Liver (tissue), 10 donors: ENCODE measurements at places on chromosomes 7 and 10.

DNA sequence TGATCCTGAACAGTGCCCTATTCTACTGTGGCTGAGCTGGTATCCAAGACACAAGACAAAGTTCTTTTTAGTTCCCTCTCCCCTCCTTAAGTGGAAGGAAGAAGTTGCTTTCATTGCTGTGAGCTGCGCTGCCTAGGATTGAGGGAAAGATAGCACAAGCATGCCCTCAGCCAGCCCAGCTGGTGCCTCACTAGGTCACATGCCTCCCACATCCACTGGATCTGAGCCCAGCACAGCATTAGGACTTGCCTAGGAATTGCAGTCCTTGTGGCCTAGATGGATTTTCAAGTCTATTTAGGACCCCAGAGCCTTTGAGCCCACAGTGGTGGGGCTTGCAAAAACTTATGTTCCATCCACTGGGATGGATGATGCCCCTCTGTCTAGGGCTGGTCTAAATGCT is 214.2 kb downstream of the ZNF248 start:
- no peak for DNase-seq

DNA sequence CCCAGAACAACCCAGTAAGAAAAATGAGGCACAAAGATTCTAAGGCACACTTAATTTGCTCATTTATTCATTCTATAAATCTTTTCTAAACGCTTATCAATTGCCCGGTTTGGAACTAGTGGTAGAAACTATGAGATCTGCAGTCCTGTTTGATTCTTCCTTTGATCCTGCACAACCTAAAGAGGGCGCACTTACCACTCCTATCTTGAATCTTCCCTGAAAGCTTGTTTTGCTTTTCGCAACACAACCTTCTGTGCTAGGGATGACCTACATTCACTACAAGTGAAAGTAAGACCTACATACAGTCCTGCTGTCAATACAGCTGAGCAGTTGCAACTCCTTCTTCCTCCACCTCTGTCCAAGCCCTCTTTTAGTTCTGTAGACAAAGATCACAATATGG is 12.6 kb upstream of the ARL4A start:
- no peak for DNase-seq

GRCh38 chr10:101244321-101245050 is 15.2 kb upstream of the LBX1 start:
- DNase-seq, result no peak

- no peak for DNase-seq
Measured at GRCh38 chr7:138753150-138753518, 44.7 kb upstream of the TMEM213 start.

DNA sequence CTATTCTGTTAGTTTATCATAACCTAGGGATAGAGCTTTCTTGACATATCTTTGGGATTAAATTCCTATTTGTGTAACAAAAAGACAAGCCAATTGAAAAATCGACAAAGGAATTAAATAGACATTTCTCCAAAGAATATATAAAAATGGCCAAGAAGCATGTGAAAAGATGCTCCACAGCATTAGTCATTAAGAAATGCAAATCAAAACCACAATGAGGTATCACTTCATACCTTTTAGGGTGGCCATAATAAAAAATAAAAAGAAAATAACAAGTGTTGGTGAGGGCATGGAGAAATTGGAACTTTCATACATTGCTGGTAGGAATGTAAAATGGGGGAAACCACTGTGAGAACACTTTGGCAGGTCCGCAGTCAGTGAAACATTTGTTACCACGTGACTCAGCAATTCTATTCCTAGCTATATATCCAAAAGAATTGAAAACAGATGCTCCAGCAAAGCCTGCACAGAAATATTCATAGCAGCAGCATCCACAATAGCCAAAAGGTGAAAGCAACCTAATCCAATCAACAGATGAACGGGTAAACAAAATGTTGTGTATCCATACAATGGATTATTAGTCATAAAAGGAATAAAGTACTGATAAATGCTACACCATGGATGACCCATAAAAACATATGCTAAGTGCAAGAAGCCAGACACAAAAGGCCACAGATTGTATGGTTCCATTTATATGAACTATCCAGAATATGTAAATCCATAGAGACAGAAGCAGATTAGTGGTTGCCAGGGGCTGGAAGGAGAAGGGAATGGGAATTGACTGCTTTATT is 20.5 kb downstream of the SPAG6 start:
- DNase-seq, result no peak

DNA sequence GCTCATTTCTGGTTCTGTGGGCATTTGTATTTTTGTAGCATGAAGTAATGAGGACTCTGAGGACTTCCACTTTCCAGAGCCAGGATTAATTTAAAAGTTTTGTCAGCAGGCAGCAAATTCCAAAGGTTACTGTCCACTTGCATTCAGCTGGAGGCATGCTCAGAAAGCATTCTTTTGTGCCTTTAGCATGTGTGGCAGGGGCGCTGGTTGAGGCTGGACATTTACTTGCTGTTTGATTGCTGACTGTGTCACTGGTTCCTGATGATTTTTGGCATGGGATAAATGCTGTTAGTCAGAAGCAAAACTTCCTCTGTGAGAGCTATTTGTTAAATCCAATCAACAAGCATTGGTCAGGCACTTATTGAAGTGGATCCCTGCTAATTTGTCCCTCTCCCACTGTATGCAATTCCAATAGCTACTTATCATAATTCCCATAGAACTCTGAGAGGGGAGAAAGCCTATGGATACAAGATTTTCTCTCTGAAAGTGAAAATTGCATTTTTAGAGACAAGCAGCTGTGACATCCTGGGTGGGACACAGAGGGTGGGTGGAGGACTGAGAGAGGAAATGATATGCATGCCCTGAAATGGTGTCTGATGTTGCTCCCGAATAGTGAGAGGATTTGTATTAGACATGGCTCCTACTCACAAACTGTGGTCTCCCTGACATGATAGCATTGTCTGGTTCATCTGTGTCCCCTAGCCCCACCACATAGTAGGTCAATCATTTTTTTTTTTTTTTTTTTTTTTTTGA is 161.2 kb upstream of the WDR11 start:
- DNase-seq, result no peak

- DNase-seq, result no peak
Measured at GRCh38 chr7:123502201-123502600, 32.2 kb downstream of the IQUB start.

DNA sequence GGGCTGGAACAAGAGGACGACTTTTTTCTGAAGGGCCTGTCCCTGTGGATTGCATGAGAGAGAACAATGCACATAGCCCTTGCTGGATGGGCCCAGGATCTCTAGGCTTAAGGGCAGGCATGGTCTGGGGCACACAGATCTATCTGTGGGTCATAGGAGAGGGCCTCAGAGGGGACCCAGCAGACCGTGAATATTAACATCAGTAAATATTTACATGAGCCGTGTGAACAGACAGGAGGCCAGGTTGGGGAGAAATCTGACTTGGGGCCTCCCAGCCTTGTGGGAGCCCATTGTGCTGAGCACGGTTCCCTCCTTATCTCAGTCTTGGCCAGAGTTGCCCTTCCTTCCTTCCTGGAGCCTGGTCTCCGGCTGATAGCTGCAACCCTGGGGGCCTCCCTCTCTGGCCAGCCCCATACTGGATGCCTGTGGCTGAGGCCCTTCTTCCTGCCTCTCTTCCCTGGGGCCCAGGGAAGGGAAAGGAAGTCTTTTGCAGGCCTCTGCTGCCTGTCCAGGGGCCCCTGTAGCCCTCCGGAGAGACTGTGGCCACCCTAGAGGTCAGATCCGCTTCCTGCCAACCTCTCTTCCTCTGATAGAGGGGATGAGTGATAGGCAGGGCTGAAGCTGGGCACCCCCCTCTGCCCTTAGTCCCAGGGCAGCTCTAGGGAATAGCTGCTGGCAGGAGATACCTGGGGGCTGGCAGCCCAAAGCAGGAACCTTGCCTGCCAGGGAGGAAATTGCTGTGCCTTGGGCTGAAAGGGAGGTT is 44.5 kb upstream of the TRIM8 start:
- DNase-seq, result peak; percentile 75

GRCh38 chr10:59448616-59449015 is 86.3 kb upstream of the FAM13C start:
- DNase-seq, result no peak

GRCh38 chr7:99615989-99616358 is 772 bp upstream of the ZSCAN25 start:
- DNase-seq, result no peak

DNA sequence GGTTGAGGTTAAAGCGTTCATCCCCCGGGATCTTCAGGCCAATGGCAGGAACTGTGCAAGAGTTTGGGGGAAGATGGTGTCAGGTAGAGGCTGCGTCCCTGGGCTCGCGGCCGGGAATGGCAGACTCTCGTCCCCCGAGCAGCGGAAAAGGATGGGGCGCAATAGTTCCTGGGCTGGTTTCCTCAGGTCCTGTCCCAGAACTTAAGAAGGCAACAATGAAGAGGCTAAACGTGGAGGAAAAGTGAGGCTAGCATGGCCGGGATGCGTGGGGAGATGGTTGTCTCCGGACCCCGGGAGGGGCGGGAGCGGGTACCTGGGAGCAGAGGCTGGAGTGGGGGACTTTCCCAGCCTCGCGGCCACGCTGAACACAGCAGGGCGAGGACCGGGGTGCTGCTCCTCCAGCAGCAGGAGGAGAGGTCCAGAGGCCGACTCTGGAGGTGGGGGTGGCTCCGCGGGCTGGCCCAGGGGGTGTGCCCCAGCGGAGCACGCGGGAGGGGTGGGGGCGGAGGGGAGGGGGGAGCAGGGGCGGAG is 882 bp downstream of the IRF5 start:
- DNase-seq, result peak; percentile 32

DNA sequence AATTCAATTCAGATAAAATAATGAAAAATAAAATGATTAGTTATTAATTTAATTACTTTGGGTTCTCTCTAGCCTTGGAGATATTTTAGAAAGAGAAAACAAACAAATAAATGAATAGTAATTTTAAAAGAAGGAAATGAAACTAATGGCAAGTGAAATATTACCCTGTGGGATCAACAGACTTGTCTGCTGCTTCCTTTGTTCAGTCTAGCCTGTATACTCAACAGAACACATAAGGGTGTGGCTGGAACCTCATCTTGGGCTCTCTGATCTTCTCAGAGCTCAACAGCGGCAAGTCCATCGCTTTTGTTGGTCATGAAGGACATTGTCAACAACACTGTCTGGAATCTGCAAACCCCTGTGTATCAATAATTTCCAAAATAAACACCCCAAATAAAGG is 904.9 kb downstream of the IPMK start:
- DNase-seq, result no peak

DNA sequence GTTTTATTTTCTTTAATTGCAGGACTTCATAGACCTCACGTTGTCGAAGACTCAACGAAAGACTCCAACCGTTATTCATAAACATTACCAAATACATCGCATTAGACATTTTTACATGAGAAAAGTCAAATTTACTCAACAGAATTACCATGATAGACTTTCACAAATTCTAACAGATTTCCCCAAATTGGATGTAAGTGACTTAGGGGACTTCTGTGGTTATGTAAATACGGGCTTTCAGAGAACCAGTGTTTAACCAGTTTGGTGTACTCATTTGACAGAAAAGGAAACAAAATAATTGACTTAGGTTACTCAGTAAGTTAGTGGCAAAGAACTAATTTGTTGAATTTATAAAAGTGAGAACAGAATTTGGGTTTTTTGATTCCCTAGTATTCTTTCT is 4.2 kb downstream of the GTPBP4 start:
- no peak for DNase-seq

DNA sequence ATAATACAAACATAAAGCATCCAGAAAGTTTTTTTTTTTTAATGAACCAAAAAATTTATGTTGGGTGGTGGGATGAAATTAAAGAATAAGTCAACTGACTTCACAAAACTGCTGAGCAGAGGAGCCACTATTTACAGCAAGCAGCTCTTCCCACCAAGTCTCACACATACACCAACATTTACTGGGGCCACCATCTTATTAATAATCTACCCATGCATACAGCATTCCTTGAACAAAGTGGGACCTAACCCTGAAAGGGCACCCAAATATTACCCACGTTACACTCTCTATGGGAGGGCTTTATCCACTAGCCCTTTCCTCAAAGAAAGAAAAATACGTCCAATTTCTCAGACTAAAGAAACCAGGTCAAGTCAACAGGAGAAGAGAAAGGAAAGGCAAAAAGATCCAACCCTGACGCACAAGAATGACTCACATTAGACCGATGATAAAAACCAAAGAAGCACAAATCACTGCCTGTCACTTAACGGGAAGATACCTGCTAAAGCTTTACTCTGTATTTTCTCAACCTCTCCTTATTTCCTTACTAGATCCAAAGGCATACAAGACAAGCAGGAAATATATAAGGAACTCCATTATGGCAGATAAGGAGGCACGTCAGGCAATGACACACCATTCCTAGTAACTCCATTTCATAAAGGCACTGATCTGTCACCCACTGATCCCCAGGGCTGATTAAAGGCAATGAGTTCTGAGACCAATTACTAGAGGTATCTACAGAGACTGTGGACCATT is 141.8 kb upstream of the ASAH2 start:
- DNase-seq, result no peak

DNA sequence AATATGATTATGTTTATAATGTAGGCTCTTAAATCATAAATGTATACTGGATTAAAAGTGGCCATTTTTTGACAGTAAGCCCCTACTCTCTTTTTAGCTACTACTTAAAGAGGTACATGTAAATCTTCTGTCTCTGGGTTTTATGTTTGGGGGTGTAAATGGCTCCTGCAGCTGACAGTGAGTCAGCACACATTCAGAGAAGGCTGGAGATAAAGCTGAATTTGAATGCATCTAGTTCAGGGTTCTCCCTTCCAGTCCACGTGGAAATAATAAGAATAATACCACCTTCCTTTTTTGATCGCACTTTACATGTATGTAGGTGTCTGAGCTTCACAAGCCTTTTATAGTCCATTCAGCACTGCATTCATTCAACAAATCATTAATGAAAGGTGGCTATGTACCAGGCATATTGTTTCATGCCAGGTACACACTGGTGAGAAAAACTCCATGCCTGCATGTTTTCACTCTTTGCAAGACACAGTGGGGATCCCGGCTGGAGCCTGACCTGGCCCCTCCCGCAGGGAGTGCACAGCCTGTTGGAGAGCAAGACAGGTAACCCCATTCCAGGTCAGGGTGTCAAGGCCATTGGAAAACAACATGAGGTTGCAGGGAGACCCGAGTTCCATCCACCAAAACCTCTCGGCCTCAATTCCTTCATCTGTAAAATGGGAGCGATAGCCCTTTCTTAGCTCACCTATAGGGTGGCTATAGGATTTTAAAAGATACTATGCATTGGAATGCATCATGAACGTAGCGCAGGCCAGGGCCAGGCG is 107.5 kb upstream of the ANLN start:
- no peak for DNase-seq

GRCh38 chr7:37993060-37993501 is 72.6 kb downstream of the EPDR1 start:
- DNase-seq, result no peak

- no peak for DNase-seq
Measured at GRCh38 chr10:11232222-11232961, 214.7 kb downstream of the CELF2 start.

GRCh38 chr7:87206361-87206760 is 13.2 kb downstream of the TMEM243 start:
- DNase-seq, result no peak

- DNase-seq, result no peak
Measured at GRCh38 chr7:113446791-113447190, 328.4 kb upstream of the SMIM30 start.
